H1 (cell line): ENCODE measurements at places on chromosomes 11 and 22. TPM values are rescaled to one million over a fixed set of nuclear protein-coding genes. Genes with fewer than 3 reads are reported as not detected.

DNA sequence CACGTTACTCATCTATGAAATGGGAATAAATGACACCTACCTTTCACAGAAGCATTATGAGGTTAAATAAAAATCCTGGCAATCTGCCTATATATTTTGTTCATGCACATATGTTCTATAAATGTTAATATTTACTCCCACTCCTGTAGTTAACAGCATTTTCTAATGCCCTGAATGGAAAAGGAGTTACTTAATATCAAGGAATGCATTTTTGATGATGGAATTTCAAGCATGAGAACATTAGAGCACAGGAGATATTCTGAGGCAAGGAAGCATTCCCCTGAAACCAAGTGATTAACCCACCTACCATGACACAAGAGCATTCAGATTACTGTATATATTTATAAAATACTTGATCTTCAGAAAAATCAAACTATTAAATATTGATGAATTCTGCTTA is 102.1 kb downstream of the ARHGAP32 start:
- no peak for DNase-seq

DNA sequence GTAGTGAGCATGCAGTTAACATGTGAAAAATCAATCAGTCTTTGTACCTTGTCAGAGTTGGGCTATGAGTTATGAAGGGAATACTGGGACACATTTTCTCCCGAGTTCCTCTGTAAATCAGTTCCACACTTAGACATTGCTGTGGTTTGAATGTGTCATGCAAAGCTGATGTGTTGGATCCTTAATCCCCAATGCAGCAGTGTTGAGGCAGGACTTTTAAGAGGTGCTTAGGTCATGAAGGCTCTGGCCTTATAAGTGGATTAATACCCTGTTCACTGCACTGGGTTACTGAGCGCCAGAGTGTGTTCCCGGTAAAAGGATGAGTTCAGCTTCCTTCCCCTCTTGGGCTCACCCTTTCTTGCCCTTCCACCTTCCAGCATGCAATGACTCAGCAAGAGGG is 742.1 kb upstream of the TENM4 start:
- DNase-seq, result no peak

DNA sequence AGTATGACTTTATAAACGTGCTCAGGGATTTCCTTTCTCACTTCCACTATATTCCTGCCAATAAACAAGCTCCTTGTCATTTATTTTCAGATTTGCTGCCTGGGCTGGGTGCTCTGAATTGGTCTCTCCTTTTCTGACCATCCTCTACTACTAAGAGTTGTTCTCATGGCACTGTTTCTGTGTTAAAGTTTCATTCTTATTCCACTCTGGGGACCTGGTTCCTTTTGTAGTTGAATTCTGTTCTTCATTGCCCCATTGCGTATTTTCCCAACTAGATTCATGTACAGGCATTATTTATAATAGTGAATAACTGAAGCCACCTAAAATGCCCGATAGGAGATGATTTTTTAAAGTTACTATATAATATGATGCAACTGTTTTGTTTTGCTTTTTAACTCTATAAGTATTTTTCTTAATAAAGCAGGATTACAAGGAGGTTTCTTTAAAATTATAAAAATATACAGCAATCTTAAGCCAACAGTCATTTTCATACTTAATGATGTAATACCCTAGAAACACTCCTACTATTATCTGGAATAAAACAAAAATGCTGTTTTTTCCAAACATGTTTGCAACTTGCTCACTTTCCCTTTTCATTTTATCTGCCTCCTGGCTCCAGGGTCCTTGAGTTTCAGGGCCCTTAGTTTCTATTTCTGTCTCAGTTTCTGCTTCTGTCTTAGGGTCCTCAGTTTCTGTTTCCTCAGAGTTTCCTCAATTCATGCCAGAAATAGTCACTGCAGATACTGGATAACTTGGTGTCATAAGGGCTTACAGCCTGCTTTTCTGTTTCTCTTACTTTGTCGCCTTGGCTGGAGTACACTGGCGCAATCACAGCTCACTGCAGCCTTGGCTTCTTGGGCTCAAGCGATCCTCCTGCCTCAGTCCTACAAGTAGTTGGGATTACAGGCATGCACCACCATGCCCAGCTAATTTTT is 9.8 kb upstream of the FUT4 start:
- DNase-seq, result no peak

- DNase-seq, result no peak
These were observed 1.1 kb downstream of the GNAZ start for GRCh38 chr22:23071230-23072076.

GRCh38 chr11:58928107-58928499 is 11.2 kb upstream of the GLYATL1 start:
- DNase-seq, result no peak

GRCh38 chr11:47225552-47226400 is 11.0 kb downstream of the DDB2 start:
- DNase-seq, result no peak

DNA sequence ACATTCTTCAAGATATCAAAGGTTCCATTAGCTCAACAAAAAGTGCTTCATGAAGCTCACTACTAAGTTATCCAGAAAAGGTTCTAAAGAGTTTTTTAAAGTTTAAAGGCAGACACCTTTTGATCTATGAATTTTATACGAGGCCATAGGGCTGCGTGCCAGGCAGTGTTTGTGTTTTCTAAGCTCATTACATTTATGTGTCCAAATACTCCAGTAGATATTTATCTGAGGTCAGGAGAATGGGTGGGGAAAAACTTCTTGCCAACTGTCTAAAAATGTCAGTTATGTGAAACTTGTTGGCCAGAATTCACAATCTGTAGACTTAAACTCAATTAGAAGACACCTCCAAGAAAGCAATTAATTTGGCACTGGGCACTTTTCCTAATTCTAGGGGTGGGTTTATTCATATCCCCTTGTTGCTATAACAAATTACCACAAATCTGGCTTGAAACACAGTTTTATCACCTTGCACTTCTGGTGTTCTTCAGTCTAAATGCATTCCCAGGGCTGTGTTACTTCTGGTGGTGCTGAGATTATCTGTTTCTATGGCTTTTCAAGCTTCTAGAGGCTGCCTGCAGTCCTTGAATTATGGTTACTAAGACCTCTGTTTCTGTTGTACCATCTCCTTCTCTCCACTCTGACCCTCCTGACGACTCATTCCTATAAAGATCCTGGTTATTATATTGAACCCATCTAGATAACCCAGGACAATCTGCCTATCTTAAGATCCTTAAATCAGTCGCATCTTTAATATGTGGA is 1030.4 kb upstream of the CNTN5 start:
- DNase-seq, result no peak

The CFAP300 gene
- total RNA-seq, result 1.5 and 2.1 TPM in 2 replicates

The BATF2 gene
- total RNA-seq, result 1.4 and 2.0 TPM in 2 replicates

The KRTAP5-10 gene
- total RNA-seq, result not detected in 2 replicates
